Activated T-helper 1 cell treated with anti-CD3 and anti-CD28 coated beads, Interleukin-2, amount 50 U/mL, for 16 hours (primary cell): ENCODE measurements at places on chromosomes 6 and 20.

- no peak for DNase-seq
Measured at GRCh38 chr20:19077370-19078220, 134.8 kb upstream of the SLC24A3 start.

GRCh38 chr6:137496368-137496767 lies 2.2 kb upstream of the OLIG3 start:
- DNase-seq, result no peak

GRCh38 chr6:115602466-115602865 lies 458.2 kb downstream of the FRK start:
- no peak for DNase-seq

- DNase-seq, result no peak
Measured at GRCh38 chr6:40116832-40117231, 182.6 kb upstream of the MOCS1 start.

GRCh38 chr20:38999965-39000910 lies 38.1 kb downstream of the DHX35 start:
- DNase-seq, result no peak
